ENCODE measurements at places on chromosomes 16 and 17. TPM values are rescaled to one million over a fixed set of nuclear protein-coding genes. Genes with fewer than 3 reads are reported as not detected.

- no peak for DNase-seq
Observed at GRCh38 chr16:49061137-49061714, 220.4 kb downstream of the CBLN1 start.

GRCh38 chr17:64209983-64210382 is 53.1 kb downstream of the TEX2 start:
- no peak for DNase-seq

GRCh38 chr17:44797802-44798201 is 32.3 kb downstream of the GJC1 start:
- DNase-seq: no peak

GRCh38 chr17:4588391-4588790 is 4.1 kb downstream of the SMTNL2 start:
- no peak for DNase-seq

GRCh38 chr17:44761932-44762810 is 3.4 kb downstream of the ADAM11 start:
- DNase-seq: no peak

- DNase-seq: no peak
Observed at GRCh38 chr16:52584354-52585320, 37.7 kb upstream of the TOX3 start.

Gene TCAP
- 0.51 TPM for total RNA-seq

Measured in dermis microvascular lymphatic vessel endothelial cell (primary cell).